ENCODE measurements at places on chromosomes 2 and 18. TPM values are rescaled to one million over a fixed set of nuclear protein-coding genes. Genes with fewer than 3 reads are reported as not detected.

PTMA gene
- total RNA-seq, result 1,121 TPM

IL1RN gene
- total RNA-seq, result 0.68 TPM

RNU2-63P gene
- total RNA-seq, result 8.3 TPM

AQP12B gene
- total RNA-seq, result not detected

SULT1C4 gene
- total RNA-seq, result not detected

CLIP4 gene
- 41.6 TPM for total RNA-seq

HOXD13 gene
- total RNA-seq, result not detected

DHRS9 gene
- not detected for total RNA-seq

SH3BP4 gene
- total RNA-seq, result 0.94 TPM

SCN7A gene
- total RNA-seq, result not detected

NTSR2 gene
- total RNA-seq, result not detected

POTEJ gene
- not detected for total RNA-seq

FHOD3 gene
- total RNA-seq, result not detected

METAP1D gene
- 6.5 TPM for total RNA-seq

BMP10 gene
- not detected for total RNA-seq

REEP1 gene
- total RNA-seq, result 2.2 TPM

RGPD4 gene
- total RNA-seq, result not detected

All from T-helper 17 cell (primary cell).